ENCODE measurements at places on chromosomes 16 and 17.
A peak's percentile ranks its signal among the peaks of the same experiment; 100 is the strongest.

DNA sequence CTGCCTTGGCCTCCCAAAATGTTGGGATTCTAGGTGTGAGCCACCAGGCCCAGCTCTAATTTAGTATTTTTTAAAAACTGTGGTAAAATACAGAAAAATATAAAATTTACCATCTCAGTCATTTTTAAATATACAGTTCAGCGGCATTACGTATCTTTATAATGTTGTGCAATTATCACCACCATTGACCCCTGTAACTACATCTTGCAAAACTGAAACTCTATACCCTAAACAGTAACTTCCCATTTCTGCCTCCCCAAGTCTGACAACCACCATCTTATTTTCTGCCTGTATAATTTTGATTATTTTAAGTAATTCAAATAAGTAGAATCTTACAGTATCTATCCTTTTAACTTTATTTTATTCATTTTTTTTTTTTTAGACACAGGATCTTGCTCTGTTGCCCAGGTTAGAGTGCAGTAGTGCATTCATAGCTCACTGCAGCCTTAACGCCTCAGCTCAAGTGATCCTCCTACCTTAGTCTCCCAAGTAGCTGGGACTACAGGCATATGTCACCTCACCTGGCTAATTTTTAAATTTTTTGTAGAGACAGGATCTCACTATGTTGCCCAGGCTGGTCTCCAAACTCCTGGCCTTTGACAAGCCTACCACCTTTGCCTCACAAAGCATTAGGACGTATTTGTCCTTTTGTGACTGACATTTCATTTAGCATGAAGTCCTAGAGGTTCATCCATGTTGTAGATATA is 10.9 kb upstream of the GGA2 start:
- no peak for DNase-seq

GRCh38 chr17:47698749-47699535 is 5.0 kb downstream of the TBKBP1 start:
- DNase-seq: peak; percentile 43

DNA sequence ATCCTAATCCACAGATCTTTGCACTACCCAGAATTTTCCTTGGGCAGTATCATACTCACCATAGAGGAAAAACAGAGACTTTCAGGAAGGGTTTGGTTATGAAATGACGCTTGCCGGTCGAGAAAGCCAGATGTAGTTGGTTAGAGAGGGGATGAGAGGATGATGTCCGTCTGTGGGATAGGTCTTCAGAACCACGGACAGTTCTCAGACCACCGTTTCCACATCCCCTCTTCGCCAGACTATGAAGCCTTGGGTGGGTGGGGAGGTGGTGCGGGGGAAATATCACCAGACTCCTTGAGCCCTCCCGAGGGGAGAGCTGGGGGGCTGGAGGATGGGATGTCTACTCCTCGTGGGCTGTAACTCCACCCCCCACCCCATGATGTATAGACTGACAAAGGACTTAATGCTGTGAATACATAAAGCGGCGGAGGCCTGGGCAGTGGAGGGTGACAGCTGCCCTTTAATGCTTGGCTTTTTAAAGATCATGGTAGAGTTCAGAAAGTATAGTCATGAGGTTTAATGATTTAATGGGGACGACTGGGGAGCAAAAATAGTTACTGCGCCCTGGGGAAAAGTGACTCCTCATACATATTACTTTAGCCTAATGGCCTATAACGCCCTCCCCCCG is 96.6 kb downstream of the MRM1 start:
- DNase-seq: no peak

GRCh38 chr16:74623839-74624235 is 16.9 kb upstream of the GLG1 start:
- DNase-seq: no peak

DNA sequence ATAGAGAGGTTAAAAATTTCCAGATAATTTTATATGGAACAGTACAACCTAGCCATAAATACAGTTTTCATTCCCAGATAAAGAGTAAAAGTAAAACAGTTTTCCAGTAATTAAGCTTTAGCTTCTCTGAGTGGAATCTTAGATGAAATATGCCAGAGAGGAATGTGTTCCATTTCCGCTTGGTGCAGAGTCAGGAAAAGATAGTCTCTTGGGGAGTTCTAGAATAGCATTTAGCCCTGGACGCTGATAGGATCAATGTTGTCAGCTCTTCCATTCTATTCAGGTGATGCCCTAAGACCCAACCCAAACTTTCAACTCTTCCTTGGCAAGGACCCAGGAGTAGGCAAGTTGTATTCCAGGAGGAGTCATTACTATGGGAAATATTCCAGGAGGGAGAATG is 30.9 kb upstream of the ABCA3 start:
- no peak for DNase-seq

GRCh38 chr17:77266891-77267341 is 126.1 kb downstream of the SEC14L1 start:
- DNase-seq: peak; percentile 80

Data from epithelial cell of esophagus (primary cell).